Activated naive CD8-positive, alpha-beta T cell treated with anti-CD3 and anti-CD28 coated beads, Interleukin-2, amount 50 U/mL, for 24 hours (primary cell): ENCODE measurements at places on chromosomes 2 and 18.

DNA sequence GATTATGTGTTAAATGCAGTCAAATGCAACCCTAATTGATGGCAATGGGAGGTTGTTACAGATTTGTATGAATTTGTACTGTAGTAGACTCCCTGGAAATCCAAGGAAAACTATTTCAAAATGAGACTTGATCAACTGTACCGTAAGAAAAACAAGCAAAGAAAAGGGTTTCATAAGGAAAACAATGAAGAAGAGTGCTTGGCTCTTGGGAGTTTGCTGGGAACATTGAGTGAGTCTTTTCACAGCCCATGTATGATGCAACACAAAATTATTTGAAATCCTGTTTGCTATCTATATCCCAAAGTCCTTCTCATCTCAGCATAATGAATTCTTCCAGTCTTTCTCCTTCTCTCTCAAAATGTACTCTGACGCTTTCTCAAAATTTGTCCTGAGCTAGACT, 67.0 kb upstream of the OSR1 start:
- DNase-seq = no peak
- no peaks in the 10 kb centered on the region for H3K36me3 ChIP-seq
- no peak overlapping the region for H3K4me3 ChIP-seq
- peaks cover 21% of the 10 kb centered on the region for H3K27me3 ChIP-seq
- no peak overlapping the region for H3K27ac ChIP-seq

DNA sequence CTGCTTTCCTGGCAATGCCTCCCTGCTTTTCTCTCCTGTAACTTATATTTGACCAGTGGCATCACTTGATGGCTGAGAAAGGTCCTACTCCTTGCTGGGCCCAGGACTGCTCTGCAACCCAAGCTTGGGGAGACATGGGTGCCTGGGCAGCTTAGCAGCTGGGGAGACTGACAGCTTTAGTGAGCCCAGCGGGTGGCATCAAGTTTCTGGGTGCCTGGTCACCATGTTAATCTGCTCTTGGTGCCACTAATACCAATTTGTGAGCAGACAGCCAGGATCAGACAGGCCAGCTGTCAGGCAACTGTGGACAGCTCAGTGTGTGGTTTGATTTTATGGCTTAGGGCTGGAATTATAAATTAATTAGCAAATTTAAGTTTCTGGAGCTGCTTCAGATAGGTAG, 144.8 kb upstream of the GLI2 start:
- DNase-seq = no peak
- H3K4me3 ChIP-seq = no peak overlapping the region
- no peaks in the 10 kb centered on the region for H3K36me3 ChIP-seq
- no peak overlapping the region for H3K27ac ChIP-seq
- peaks cover 26% of the 10 kb centered on the region for H3K27me3 ChIP-seq

- no peaks in the 10 kb centered on the region for H3K36me3 ChIP-seq
- no peak overlapping the region for H3K4me3 ChIP-seq
- no peak for DNase-seq
- peaks cover 4% of the 10 kb centered on the region for H3K4me1 ChIP-seq
- H3K27me3 ChIP-seq = peaks cover 12% of the 10 kb centered on the region
These were observed 26.8 kb upstream of the NEDD4L start for GRCh38 chr18:58017267-58017666.

GRCh38 chr18:51666763-51667191, 469.3 kb upstream of the MEX3C start:
- no peak overlapping the region for H3K27ac ChIP-seq
- H3K36me3 ChIP-seq = no peaks in the 10 kb centered on the region
- H3K4me1 ChIP-seq = no peaks in the 10 kb centered on the region
- no peak overlapping the region for H3K4me3 ChIP-seq
- no peak for DNase-seq

DNA sequence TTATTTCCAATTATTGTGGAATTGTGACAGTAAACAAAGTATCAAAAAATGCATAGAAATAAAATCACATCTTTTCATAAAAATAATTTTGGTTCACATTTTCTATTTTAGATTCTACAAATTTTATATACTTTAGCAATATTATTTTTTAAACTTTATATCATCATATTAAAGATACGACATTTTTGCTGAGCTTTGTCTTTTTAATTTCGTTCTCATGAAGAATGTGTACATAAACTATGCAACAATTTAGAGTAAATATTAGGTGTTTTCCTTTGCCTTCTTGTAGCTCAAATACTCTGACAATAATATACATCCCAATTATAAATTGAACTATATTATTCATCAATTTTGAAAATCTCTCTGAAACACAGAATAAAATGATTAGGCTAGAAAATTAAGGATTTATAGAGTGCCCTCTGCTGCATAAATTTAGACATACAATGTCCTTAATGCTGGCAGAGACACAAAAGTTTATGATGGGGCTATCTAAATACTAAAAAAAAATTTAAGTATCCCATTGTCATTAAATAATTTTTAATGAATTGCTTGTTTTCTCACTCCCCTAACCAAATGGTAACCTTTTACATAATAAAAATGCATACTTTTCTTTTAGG, 45.7 kb downstream of the CCDC102B start:
- H3K4me1 ChIP-seq = no peaks in the 10 kb centered on the region
- no peak overlapping the region for H3K27ac ChIP-seq
- no peaks in the 10 kb centered on the region for H3K36me3 ChIP-seq
- no peaks in the 10 kb centered on the region for H3K27me3 ChIP-seq

DNA sequence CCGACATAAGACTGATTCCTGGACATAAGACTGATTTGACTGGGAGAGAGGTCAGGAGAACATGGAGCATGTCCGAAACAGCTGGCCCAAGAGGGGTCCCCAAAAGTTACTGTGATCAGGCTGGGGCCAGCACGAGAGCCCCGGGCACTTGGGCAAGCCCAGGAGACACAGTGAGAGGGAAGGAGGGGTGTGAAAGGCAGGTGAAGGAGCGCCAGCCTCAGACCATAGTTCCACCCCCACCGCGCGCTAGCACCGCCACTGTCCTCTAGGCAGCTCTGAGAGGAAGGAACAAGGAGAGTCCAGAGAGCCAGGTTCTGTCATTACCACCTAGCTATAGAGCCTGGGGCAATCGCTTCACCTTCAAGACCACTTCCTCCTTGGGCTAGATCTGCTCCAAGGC, 78.2 kb upstream of the DAPL1 start:
- peaks cover 6% of the 10 kb centered on the region for H3K27me3 ChIP-seq
- H3K4me1 ChIP-seq = no peaks in the 10 kb centered on the region
- H3K27ac ChIP-seq = no peak overlapping the region
- DNase-seq = no peak
- no peak overlapping the region for H3K4me3 ChIP-seq

DNA sequence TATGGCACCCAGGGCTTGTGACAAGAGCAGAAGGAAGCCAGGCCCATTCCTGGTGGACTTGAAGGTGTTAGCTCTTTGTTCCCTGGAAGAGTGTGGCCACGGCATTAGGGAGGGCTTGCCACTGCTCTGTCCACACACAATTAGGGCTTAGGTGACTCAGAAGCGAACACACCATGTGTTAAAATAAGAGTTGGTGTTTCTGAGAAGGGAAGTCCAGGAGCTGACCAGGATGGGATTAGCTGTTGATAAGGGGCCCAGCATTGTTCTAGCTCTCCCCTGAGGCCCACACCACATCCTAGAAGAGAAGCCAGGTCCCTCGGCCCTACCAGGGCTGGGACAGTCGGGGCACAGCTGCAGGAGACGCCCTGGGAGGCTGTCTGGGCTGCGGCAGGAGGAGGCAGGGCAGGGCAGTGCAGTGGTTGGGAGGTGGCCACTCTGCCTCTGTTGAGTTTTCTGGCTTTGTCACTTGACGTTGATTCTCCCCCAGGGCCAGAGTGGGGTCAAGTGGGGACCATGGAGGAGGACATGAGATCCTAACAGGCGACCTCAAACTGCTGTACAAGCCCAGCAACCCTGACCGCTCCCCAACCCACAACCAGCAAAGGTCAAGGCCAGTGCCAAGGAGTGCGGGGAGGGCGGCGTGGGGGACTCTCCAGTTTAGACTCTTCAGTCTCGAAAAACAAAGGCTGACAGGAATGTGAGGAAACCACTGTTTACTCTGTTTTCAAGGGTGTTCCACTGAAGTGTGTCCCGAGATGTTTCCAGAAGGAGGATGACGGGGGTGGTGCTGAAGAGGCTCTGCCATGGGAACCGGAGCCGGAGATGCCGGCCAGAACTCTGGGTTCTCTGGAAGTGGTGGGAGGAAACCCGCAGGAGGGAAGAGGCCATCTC, 16.8 kb downstream of the GNLY start:
- H3K4me3 ChIP-seq = no peak overlapping the region
- no peak for DNase-seq
- H3K4me1 ChIP-seq = peaks cover 7% of the 10 kb centered on the region
- H3K27me3 ChIP-seq = peaks cover 5% of the 10 kb centered on the region

DNA sequence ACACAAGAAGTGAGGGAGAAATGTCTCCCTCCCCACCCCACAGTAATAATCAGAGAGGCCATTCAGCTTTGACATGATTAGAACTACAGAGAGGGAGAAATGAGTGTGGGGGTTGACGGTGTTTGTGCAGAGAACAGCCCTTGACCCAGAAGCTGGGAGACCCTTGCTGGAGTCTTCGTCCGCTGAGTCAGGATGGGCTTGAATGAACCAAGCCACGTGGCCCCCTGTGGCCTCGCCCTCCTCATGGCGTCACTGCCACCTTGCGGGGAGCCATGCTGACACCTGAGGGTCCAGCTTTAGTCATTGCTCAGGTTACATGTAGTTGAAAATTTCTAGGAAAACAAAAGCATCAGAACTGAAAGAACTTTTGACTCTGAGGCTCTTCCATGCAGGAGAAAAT, 101.2 kb downstream of the DGKD start:
- DNase-seq = no peak
- peaks cover 2% of the 10 kb centered on the region for H3K4me1 ChIP-seq
- H3K36me3 ChIP-seq = peaks cover 36% of the 10 kb centered on the region
- no peak overlapping the region for H3K4me3 ChIP-seq
- H3K27ac ChIP-seq = no peak overlapping the region

DNA sequence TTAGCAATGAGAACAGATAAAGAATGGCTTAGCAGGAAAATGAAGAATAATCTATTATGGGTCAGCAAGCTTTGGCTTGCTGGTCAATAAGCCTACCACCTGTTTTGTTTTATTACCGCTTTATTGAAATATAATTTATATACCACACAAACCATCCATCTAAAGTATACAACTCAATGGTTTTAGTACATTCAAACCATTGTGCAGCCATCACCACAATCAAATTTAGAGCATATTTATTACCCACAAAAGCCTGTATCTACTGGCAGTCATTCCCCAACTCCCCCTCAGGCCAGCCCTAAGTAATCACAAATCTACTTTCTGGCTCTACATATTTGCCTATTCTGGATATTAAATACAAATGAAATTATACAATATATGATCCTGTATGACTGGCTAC, 17.2 kb downstream of the PPP3R1 start:
- peaks cover 90% of the 10 kb centered on the region for H3K4me1 ChIP-seq
- no peaks in the 10 kb centered on the region for H3K27me3 ChIP-seq
- H3K36me3 ChIP-seq = peaks cover 15% of the 10 kb centered on the region
- H3K4me3 ChIP-seq = no peak overlapping the region

DNA sequence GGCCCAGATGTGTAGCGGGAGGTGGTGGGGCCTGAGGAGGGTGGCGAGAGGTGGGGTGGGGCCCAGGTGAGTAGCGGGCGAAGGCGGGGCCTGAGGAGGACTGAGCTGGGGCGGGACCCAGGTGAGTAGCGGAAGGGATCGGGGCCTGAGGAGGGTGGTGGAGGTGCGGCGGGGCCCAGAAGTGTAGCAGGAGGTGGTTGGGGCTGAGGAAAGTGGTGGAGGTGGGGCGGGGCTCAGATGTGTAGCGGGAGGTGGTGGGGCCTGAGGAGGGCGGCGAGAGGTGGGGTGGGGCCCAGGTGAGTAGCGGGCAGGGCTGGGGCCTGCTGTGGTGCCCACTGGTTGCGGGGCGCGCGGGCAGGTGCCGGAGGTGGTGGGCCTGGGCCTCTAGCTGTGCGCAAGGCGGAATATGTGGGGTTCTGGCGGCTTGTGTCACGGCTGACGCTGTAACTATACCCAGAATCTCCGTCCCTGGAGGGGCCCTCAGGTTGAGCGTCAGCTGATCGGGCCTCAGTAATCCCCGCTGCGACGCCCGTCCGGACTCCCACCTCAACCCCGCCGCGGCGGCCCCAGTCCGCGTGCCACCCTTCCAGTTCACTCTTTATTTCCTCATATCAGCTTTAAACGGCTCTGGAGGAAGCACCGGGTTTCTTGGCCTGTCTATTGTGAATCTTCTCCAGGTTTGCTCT, 866 bp upstream of the SF3B6 start:
- H3K27ac ChIP-seq = peak overlapping the region; percentile 95
- peaks cover 15% of the 10 kb centered on the region for H3K36me3 ChIP-seq
- H3K27me3 ChIP-seq = no peaks in the 10 kb centered on the region

GRCh38 chr18:29191263-29191662, 1014.3 kb upstream of the CDH2 start:
- no peak overlapping the region for H3K27ac ChIP-seq
- DNase-seq = no peak
- no peaks in the 10 kb centered on the region for H3K4me1 ChIP-seq
- H3K36me3 ChIP-seq = no peaks in the 10 kb centered on the region
- no peak overlapping the region for H3K4me3 ChIP-seq

DNA sequence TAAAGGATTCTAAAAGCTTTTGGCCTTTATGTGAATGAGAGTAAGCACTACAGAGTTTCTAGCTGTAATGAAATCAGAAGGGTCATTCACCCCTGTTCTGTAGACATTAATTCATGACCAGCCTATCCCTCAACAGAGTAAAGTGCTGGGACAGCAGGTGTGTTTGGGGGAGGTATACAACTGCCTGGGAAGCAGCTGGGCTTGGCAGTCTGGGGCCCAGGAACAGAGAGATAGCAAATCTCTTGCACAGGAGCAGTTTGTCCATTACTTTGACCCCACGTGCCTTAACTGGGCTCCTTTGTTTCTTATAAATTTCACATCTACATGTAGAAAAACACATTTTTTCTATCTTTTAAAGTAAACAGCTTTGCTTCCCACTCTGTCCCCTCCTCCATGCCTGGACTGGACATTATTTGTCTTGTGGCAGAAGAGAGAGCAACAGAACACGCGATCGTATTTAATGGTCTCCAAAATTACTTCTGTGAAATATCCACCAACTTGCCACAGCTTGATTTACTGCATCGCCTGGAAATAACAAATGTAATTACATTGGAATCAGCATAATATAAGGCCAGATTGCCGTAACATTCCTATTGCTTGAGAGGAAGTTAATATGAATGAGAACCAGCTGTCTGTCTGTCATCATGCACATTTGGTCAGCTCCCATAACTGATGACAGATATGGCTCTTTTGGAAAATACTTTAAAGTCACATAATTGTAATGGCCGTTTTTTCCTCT, 263.8 kb downstream of the RBM43 start:
- no peak overlapping the region for H3K4me3 ChIP-seq
- no peak overlapping the region for H3K27ac ChIP-seq
- no peaks in the 10 kb centered on the region for H3K27me3 ChIP-seq
- no peaks in the 10 kb centered on the region for H3K4me1 ChIP-seq

- no peak for DNase-seq
- no peaks in the 10 kb centered on the region for H3K36me3 ChIP-seq
- no peaks in the 10 kb centered on the region for H3K4me1 ChIP-seq
- no peak overlapping the region for H3K4me3 ChIP-seq
- H3K27me3 ChIP-seq = no peaks in the 10 kb centered on the region
These were observed 528.4 kb upstream of the SPHKAP start for GRCh38 chr2:228709788-228710371.

GRCh38 chr2:36797324-36798070, 101.0 kb downstream of the VIT start:
- H3K27me3 ChIP-seq = peaks cover 15% of the 10 kb centered on the region
- no peak for DNase-seq
- no peaks in the 10 kb centered on the region for H3K36me3 ChIP-seq
- H3K4me1 ChIP-seq = peaks cover 15% of the 10 kb centered on the region
- H3K27ac ChIP-seq = no peak overlapping the region

GRCh38 chr18:39311111-39311712, 1745.6 kb upstream of the CELF4 start:
- no peaks in the 10 kb centered on the region for H3K36me3 ChIP-seq
- no peaks in the 10 kb centered on the region for H3K27me3 ChIP-seq
- H3K4me1 ChIP-seq = no peaks in the 10 kb centered on the region
- no peak for DNase-seq
- no peak overlapping the region for H3K27ac ChIP-seq
- no peak overlapping the region for H3K4me3 ChIP-seq
